ENCODE measurements at places on chromosomes 2 and 18.

DNA sequence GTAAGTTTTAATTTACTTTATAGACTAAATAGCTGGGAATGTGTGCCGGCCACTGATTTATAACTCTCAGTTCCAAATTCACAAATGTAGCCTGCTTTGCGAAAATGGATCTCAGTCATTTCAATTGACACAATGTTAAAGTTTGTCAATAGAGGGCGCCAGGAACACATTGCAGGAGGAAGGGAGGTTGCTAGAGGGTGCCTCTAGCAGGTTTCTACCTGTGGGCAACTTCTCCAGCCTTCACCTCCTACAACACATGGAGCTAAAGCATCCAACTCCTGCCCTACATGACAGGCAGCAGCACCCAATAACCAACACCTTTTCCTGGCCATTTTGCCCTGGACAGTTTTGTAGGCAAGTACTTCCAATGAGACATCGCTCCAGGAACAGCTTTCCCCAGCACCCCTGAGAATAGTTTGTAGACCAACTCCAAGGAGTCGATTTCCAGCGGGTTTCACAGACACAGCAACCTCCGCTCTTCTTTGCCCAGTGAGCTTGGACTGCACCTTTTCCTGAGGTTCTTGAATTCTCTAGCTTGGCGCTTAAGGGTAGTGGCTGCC, 784.8 kb upstream of the CDH2 start:
- DNase-seq, result peak; percentile 46

DNA sequence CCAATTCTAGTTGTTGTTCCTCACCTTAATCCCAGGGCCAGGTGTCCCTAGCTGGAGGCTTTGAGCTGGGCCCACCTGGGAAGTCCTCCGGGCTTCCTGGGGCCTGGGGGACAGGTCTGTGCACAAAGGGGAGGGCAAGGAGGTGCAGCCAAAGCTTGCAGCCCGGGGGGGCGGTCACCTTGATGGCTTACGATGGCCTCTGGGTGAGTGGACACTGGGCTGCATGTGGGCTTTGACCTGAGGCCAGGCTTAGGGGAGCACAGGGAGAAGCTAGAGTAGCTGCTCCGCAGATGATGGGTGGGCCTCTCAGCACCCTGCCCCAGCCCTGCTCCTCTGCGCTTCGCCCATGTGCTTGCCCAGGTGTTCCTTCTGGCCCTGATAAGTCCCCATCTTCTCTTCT, 41.8 kb upstream of the HAAO start:
- DNase-seq, result no peak

GRCh38 chr2:171864357-171864985, 29.6 kb downstream of the SLC25A12 start:
- no peak for DNase-seq

GRCh38 chr18:49618742-49619681, 57.2 kb downstream of the LIPG start:
- no peak for DNase-seq

GRCh38 chr2:64453770-64454385, at the start of gene LGALSL:
LGALSL (plus strand) TSS chr2:64454162; CDS start chr2:64454546, 384 bp downstream.
- peak; percentile 33 for DNase-seq
